ENCODE measurements at places on chromosomes 1 and 21. TPM values are rescaled to one million over a fixed set of nuclear protein-coding genes. Genes with fewer than 3 reads are reported as not detected.

The SYTL1 gene
- total RNA-seq: 6.8 TPM

The KRTAP12-2 gene
- total RNA-seq: not detected

The CA6 gene
- total RNA-seq: 0.14 TPM

The CHODL gene
- not detected for total RNA-seq

The LAMC1 gene
- total RNA-seq: 1.0 TPM

The HFM1 gene
- 0.10 TPM for total RNA-seq

DNA sequence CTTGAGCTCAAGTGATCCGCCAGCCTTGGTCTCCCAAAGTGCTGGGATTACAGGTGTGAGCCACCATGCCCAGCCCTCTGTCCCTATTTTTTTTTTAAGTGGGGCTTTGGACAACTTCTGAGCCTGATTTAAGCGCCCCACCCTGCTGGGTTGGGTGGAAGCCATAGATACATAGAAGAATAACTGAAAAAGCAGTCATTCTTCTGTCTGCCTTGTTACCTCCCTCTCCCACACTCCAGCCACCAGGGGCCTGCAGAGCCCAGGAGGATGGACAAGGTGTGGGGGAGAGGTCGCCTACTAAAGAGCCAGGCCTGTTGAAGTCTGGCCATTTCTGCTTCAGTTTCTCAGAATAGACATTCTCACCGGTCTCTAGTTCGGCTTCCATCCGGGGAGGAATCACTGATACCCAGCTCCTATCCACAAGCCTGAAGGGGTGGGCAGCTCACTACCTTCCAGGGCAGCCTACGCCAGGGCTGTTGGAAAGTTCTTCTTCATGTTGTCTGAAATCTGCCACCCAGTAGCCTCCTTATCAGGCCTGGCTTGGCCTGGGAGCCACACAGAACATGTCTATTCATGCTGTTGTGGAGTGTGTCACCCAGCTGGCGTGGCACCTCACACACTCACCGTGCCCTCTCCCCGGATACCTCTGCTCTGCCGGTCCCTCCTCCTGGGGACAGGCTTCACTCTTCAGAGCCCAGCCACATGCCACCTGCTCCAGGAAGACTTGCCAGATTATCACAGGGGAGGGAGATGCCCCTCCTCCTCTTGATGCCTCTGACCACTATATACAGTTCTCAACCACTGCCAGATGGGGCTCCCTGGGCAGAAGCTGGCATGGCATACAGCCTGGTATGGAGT is 27.7 kb downstream of the KNCN start:
- no peak for DNase-seq

DNA sequence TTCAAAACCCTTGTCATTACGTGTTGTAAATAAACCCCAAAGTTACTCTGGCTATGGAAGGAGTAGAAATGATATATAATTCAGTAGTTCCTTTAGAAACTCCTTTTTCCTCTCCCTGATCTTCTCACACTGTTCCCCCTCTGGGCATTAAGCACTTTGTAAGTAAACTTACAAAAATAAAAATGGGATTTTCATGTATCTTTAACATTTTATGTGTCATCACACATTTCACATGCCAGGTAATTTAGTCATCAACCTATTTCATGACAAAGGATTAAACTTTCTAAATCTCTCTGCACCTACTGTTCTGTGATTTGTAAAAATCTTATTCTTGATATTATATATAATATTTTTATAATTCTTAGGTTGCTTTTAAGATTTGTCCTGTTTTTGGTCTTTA is 176.9 kb downstream of the NEK7 start:
- no peak for DNase-seq

GRCh38 chr1:168497376-168497950 is 46.3 kb downstream of the XCL2 start:
- DNase-seq: no peak

GRCh38 chr1:199522338-199522737 is 505.2 kb upstream of the NR5A2 start:
- no peak for DNase-seq

GRCh38 chr1:17351598-17352324 is 20.2 kb upstream of the PADI6 start:
- no peak for DNase-seq

GRCh38 chr1:25896266-25896665 is 10.0 kb downstream of the STMN1 start:
- no peak for DNase-seq

DNA sequence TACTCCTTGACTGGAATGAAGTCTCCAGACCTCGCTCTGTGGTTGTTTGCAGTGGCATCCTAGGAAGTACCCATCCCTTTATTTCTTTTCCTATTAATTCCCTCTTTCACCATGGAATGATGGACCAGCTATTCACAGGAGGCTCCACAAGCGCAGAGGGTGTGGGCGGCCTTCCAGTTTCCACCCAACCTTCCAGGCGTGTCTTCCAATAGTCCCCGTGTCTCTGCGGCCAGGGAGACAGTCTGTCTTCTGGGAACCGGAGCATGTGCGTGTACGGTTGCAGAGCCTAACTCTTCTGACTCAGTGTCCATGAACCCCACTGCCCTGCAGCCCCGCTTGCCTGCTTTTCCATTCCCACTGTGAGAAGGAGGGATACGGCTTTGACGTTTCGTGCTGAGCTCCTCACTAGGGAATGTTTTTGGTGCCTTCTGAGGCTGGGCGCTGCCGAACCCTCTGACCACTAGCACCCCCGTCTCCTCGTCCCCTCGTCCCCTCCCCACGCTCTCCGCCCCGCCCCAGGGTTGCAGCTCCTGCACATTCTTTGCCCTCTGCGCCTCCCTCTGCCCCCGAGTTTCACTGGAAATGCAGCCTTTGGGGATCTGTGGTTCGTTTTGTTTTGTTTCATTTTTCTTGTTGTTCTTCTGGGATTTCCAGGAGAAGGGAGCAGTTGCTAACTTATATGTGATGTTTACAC is 26.3 kb upstream of the FAM3B start:
- no peak for DNase-seq

- no peak for DNase-seq
Measured at GRCh38 chr1:35565742-35566133, 7.4 kb upstream of the TFAP2E start.

DNA sequence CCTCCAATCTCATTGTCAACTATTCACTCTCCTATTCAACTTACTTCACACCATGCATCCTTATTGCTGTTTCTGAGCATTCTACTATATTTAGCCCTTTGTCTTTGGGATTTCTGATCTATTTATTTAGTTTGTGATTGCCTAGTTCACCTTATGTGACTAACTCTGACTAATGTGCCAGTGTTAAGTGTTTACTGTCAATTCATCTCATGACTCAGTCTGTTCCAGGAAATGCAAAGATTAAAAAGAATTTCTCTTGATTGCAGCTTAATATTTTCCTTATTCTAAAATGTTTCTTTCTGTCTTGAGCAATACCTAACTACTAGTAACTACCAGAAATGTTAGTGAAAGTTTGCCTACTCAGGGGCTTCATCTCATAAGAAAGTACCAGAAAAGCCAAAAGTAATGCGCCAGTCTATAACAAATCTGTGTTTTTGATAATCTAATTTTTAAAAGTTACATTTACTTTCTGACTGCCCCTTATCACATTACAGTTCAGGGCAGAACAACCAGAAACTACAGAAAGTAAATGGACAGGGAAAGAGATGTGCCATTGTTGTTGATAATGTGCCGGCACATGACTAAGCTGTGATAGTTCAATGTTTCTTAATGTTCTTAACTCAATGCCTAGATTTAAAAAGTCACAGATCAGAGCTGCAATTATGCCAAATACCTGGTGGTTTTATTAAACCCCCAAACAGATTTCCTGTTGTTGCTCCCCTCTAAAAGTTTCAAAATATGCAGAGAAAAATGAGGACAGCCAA is 556.5 kb downstream of the PTBP2 start:
- DNase-seq: no peak

DNA sequence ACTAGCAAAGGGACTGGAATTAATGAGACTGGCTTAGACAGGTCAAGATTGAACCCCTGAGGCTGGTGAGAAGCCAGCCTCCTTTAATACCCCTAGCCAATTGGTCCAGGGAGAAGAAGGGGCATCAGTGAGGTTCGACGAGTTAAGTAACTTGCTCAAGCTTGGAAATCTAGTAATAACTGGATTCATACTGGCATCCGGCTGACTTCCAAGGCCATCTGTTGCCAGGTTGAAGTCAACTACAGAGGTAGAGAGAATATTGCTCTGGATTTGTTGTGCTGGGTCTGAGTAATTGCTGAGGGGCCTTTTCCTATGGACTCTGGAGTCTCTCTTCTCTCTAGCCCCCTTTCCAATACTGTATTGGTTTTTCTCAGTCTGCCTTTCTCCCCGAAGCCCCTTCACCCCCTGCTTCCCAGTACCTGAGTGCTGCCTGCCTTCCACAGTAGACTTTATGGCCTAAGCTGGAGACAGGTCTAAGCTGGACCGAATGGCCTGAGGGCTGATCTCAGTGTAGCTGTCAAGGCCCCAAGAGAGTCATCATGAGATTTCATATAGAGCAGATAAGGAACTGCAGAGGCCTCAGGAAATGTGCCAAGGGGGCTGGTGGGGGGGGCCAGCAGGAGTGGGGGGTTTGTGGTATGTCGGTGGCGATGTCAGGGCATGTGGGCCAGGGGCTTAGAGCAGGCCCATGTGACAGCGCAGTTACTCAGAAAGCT is 42.4 kb upstream of the IL19 start:
- DNase-seq: no peak

DNA sequence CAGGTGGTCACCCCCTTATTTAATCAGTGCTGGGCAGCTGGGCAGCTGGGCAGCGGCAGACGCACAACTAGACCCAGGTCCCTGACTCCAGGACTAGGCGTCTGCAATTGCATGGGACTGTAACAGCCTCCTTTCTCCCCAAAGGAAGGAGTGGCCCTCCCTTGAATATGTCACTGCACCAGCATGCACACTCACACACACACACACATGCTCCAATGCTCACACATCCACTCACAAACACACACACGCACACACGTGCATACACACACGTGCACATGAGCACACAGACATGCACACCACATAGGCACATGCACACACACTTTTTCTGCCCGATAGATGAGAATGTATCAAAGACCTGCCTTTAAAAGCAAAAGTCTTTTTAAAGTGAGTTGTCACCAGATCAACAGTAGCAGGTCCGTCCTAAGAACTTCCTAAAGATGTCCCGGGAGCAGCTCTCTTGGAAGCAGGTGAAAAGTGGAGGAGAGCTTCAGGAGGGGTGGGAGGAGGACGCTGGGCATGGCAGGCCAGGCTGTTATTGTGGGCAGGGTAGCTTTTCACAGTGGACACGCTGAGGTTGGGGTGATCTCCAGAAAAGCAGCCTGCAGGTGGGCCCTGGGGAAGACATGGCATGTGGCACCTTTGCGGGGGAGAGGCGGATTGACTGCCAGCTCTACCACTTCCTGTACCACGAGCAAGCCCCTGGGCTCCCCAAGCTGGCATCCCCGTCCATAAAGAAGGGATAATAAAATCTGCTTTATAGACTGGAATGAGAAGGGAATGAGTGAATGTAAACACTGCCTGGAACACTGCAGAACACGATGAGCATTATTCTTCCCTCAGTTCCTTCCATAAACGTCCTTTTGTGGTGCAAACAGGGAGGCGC is 1.7 kb downstream of the PDE9A start:
- no peak for DNase-seq

- DNase-seq: no peak
Measured at GRCh38 chr21:28018741-28019669, 973.7 kb downstream of the LTN1 start.

- no peak for DNase-seq
Measured at GRCh38 chr21:28742527-28742926, 250.2 kb downstream of the LTN1 start.

DNA sequence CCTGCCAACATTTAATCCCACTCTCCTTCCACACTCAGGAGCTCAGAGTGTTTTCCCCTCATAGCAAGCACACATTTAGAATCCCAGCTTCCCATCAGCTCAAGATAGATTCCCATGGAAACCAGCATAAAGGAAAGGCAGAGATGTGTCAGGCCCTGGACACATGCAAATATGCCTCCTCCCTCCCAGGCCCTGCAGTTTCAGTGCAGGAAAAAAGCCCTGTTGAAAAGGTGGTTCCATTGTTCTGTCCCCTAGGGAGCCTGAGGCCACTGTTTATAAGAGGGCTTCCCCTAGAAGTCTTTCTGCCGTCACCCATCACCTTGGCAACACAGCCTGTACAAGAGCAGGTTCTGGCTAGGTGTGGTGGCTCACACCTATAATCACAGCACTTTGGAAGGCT is 3.6 kb downstream of the CACNA1S start:
- no peak for DNase-seq

Data from activated T-cell treated with anti-CD3 and anti-CD28 coated beads, Interleukin-2, amount 50 U/mL, for 4 hours (primary cell).